ENCODE measurements at places on chromosomes 11 and 22. TPM values are rescaled to one million over a fixed set of nuclear protein-coding genes. Genes with fewer than 3 reads are reported as not detected.

GRCh38 chr22:40609216-40609615 lies 27.3 kb downstream of the MRTFA start:
- DNase-seq = no peak
- no peak overlapping the region for H3K4me3 ChIP-seq
- H3K36me3 ChIP-seq = no peaks in the 10 kb centered on the region
- H3K27ac ChIP-seq = no peak overlapping the region
- peaks cover 8% of the 10 kb centered on the region for H3K4me1 ChIP-seq

GRCh38 chr22:47022475-47022874 lies 260.0 kb downstream of the TBC1D22A start:
- no peak overlapping the region for H3K4me3 ChIP-seq
- H3K36me3 ChIP-seq = no peaks in the 10 kb centered on the region
- DNase-seq = no peak
- peaks cover 7% of the 10 kb centered on the region for H3K4me1 ChIP-seq

DNA sequence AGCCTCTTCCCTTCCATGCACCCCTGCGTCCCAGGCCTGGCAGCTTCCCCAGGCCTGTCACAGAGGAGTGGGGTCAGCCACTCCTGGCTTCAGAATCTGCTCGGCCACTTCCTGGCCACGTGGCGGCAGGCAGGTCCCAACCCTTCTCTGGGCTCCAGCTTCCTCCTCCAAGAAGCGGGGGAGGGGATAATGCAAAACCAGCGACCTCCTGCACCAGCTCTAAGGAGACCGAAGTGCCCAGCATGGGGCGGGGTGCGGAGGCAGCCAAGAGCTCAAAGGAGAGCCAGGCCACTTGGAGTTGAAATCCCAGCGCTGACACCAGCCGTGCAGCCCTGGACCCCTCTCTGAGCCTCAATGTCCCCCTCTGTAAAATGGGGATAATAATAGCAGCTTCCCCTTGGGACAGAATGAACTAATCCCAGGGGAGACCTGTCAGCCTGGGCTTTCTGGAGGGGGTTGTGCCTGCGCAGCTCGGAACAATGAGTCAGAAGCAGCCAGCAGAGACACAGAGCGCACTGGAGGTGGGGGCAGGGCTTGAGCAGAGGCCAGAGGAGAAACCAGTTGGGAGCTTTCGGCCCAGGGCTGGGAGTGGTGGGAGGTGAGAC lies 22.8 kb upstream of the PICK1 start:
- no peaks in the 10 kb centered on the region for H3K27me3 ChIP-seq
- no peak overlapping the region for H3K4me3 ChIP-seq
- H3K27ac ChIP-seq = no peak overlapping the region
- peaks cover 5% of the 10 kb centered on the region for H3K4me1 ChIP-seq
- no peaks in the 10 kb centered on the region for H3K36me3 ChIP-seq
- DNase-seq = peak; percentile 79

Gene SMTNL1
- not detected for total RNA-seq

DNA sequence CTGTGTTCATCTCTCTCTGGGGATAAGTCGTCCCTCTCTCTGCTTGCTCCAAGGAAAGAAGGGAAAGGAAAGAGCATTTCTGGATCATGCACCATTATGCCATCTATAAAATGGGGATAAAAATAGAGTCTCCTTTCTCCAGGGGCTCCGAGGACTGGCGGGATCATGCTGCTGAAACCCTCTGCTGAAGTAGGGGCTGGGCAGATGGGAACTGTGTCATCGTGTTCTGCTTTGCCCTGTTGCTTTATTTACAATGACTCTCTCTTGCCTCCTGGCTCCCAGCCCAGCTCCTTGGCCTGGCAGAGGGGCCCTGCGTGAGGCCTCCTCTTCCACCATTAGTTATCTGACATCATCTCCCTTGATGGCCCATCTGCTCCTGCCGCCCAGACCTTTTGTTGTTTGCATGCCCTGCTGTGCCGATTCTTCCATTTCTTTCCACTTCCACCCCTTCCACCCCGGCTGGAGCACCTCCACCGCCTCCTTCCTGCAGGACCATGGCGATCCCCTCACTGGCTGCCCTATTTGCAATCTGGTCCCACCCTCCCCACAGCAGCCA lies 200.9 kb downstream of the MYO18B start:
- DNase-seq = peak; percentile 48
- H3K27me3 ChIP-seq = no peaks in the 10 kb centered on the region
- no peaks in the 10 kb centered on the region for H3K36me3 ChIP-seq
- H3K27ac ChIP-seq = no peak overlapping the region
- no peaks in the 10 kb centered on the region for H3K4me1 ChIP-seq

- H3K4me3 ChIP-seq = no peak overlapping the region
- H3K27ac ChIP-seq = no peak overlapping the region
- no peaks in the 10 kb centered on the region for H3K27me3 ChIP-seq
- DNase-seq = no peak
- H3K4me1 ChIP-seq = no peaks in the 10 kb centered on the region
These were observed 21.4 kb upstream of the PANX2 start for GRCh38 chr22:50148991-50149721.

Gene TRIM22
- total RNA-seq = 107 TPM
